Smooth muscle cell of the brain vasculature (primary cell): ENCODE measurements at places on chromosomes 12 and 14.

- peak; percentile 32 for DNase-seq
Observed at GRCh38 chr12:80412343-80412953, 31.6 kb upstream of the PTPRQ start.

- DNase-seq = no peak
Observed at GRCh38 chr14:78721756-78722480, 551.7 kb downstream of the NRXN3 start.

GRCh38 chr12:81340910-81341309 lies 263.0 kb downstream of the ACSS3 start:
- no peak for DNase-seq

DNA sequence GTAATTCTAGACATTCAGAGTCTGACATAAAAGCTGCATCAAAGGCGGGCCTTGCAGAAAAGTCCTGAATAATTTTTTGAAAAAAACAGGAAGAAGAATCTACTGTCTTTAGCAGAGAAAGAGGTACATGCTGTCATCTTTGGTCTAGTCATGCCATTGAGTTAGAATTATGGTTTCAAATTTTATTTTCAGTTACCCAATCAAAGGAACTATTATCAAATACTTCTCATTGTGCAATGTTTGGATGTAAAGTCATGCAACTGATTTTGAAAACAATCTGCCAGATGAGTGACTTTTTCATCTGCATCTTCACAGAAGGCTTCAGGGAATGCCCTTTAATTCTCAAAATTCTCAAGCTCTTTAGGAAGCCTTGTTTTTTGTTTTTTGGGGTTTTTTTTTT lies 803.5 kb downstream of the FLRT2 start:
- DNase-seq = no peak

GRCh38 chr12:58895053-58895452 lies 25.3 kb downstream of the LRIG3 start:
- no peak for DNase-seq

- no peak for DNase-seq
Observed at GRCh38 chr12:39915249-39915648, 190.6 kb downstream of the SLC2A13 start.

DNA sequence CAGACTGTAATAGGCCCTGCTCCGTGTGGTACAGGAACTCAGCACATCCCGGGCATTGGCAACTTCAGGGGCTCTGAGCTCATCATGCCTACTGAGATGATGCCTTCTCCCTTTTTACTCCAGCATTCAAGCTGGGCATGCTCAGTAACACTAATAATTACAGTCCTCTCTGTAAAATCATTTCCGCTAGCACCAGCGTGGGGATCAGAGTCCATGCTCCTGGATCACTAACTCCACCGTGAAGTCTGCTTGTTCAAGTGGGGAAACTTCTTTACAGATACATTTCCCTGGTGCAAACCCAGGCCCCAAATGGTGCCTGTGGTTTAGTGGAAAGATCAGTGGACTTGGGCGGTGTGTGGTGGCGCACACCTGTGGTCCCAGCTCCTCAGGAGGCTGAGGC lies 16.7 kb downstream of the CLSTN3 start:
- DNase-seq = no peak

DNA sequence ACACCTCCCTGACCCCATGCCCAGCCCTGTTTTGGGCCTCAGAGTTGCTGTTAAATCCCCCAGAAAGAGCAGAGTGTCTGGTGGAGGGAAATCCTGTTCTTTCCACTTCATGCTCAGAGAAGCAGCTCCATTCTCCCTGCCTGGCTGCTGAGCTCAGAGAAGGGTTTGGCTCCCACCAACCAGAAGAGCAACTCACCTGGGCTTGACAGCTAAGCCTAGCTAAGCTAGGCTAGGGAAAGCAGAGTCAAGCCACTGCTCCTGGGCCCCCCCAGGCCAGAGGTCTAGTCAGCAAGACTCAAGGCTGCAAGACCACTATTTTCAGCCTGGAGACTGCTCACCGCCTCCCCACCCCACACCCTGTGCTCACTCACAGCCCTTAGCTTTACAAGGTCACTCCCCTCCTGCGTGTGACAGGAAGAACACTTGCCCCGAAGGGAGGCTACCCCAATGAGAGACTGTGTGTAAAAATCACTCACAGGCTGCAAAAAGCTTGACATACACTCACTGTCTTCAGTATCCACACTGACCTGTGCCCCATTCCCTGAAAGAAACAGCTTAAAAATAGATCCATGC lies 13.5 kb downstream of the GSC start:
- DNase-seq = no peak

- DNase-seq = no peak
Observed at GRCh38 chr14:89418976-89419375, 1.9 kb upstream of the FOXN3 start.

DNA sequence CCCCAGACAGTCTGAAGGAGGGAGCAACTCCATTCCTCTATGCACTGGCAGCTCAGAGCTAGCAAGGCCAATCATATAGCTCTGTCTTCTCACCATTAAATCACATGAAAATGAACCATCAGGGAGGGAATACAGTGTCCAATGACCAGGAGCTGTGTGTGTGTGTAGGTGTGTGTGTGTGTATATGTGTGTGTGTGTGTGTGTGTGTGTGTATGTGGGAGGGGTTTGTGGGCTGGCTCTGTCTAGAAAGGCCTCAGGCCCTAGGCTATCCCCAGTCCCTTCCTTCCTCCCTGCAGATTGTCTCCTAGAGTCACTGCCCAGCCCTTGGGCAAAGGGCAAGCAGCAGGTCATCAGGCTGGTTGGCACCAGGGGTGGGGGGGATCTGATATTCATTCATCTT lies 5.7 kb upstream of the SUSD6 start:
- DNase-seq = no peak

DNA sequence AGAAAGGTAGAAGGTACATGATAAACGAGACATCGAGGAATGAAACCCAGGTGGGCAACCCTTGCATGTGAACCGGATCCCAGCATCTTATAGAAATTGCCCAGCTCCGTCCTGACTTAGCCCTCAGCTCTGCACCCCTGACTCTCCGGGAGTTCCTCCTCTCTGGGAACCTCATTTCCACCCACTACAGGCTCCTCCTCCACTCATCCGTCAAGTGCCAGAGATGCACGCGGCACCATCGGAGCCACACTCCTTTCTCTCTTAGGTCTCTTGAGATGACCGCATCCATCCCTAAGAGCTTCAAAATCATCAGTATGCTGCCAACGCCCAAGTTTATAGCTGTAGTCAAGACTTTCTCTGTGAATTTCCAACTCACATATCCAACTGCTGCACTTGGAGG lies 84.7 kb downstream of the TTC7B start:
- DNase-seq = no peak

GRCh38 chr12:32365473-32366064 lies 33.8 kb upstream of the FGD4 start:
- DNase-seq = peak; percentile 45

GRCh38 chr14:74599321-74599761 lies 12.7 kb downstream of the LTBP2 start:
- no peak for DNase-seq

- DNase-seq = no peak
Observed at GRCh38 chr12:124399622-124400021, 104.7 kb downstream of the RFLNA start.

DNA sequence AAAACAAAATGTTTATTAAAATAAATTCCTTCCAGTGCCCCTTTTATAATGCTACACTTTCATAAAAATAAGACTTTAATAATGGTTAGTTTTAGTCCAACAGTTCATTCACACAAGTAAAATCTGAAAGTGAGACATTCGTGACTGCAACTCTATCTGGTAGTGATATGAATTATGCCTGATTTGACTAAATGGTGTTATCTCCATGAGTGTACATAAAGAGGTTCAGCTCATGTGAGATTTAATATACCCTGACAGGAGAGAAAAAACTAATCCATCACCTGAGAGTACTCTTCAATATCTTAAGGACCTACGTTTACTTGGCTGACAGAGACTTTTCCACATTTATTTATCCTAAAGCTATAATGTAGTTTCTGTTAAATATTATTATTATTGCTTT lies 34.0 kb downstream of the ERO1A start:
- no peak for DNase-seq

- DNase-seq = no peak
Observed at GRCh38 chr14:96501217-96501739, 904 bp upstream of the PAPOLA start.

GRCh38 chr12:70698345-70698744 lies 61.1 kb upstream of the PTPRB start:
- no peak for DNase-seq

DNA sequence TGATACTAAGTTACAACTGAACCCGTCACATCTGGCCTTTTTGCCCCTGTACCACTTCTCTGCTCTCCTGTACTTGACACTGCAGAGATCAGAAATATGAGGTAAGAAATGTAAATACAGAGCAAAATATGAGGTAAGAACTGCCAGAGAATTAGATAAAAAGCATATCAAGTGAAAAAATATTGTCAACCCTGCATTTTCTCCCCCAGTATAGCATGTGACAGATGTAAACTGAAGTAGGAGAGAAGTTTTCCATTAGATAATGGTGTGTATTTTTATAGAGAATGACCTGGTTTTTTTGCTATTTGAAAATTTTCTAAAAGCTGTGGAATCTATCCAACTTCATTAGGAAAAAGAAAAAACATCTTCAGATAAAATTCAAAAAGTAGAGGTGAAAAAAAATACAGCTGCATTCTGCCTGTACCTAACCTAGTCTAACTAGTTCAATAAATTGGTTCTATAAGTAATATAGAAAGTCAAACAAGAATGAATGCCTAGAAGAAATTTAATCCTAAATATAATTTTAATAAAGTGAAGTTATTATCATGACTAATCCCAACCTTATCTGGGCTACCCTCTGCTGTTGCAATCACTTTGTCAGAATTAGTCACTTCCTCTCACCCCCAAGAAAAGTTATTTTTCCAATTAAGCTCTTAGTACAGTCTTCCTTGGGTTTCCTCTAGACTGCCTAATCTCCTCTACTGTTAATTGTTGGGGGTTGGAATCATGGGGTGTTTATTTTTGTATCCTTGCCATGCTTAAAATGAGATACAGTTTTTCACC lies 210.0 kb downstream of the RASSF9 start:
- DNase-seq = no peak

DNA sequence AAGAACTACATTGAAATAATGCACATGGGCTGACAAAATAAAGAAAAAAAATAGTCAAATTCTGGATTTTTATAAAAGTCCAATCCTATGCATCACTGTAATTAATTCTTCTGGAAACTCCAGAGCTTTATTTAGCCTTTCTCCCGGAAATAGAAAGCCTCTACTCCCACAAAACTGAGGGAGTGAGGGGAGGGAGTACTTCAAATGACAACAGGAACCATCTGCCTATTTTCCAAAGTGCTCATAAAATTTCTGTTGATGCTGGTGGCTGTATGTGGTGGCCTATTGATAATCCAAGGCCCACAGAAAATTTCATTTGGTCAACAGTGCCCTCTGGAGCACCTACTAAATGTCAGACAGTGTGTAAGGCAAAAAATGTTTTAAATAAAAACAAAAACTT lies 64.6 kb downstream of the KIF21A start:
- no peak for DNase-seq

DNA sequence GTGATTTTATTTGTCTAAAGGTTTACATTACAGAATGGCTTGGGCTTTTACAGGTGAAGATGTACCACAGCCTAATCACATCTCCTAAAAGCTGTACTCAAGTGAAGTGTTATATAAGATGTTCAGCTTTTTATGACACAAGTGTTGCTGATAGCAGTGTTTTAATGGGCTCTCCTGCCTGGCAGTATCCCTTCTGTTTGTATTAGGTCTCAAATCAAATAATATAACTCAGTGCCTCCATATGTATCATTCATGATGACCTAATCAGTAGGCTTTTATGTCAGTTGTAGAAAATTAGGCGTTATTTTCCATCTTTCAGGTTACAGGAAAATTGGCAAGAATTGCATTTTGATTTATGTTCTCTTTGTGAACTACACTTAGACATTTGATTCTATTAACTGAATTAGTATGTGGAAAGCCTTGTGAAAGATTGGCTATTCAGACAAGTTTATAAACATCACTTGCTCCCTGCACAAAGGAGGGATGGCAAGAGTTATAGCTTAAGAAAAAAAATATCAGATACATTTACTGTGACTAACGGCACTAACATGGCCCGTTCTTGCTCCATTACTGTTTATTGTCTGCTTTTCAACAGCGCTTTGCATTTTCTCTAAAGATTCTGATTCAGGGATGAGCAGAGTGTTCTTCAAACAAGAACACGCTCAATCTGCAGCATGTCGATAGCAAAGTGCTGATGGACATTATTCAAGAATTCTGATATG lies 143.7 kb upstream of the DIO2 start:
- no peak for DNase-seq

DNA sequence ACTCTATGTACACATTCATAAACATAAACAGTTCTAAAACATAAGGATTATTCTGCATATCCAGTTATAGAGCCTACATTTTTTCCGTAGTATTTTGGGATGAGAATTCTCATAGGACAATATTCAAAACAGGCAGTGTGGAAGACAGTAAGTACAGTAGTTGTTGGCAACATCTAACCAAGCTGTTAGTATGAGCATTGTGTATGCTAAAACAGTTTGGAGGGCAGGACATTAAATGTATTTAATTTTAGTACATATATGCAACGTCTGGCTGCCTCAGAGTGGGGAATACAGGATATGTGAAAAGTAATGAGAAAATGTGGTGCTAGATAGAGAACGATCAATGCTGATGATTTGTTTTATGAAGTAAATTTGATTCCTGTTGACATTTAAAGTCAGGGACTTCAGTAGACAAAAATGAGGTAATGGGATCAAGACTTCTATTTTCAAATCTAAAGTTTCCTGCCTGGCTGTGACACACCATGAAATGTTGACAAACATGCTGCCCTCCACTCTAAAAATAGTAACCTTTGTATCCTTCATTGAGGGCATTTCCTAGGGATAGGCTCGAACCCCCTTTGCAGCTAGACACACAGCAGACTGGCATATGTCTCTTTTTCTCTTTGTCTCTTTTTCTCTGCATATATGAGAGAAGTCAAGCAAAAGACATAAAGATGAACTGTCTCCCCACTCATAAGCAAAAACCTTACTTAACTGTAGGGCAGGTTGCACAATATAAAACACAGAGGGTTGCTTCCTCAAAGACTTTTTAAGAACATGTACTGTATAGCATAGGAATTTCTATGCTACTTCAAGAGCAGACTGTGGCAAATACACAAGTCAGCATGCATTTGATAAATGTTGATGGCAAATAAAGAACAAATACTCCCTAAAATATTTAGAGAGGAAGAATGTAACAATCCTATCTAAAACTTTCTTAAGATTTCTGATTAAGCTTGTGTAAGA lies 75.5 kb upstream of the GTF2A1 start:
- DNase-seq = no peak

GRCh38 chr14:75254381-75254822 lies 24.2 kb upstream of the FOS start:
- no peak for DNase-seq

DNA sequence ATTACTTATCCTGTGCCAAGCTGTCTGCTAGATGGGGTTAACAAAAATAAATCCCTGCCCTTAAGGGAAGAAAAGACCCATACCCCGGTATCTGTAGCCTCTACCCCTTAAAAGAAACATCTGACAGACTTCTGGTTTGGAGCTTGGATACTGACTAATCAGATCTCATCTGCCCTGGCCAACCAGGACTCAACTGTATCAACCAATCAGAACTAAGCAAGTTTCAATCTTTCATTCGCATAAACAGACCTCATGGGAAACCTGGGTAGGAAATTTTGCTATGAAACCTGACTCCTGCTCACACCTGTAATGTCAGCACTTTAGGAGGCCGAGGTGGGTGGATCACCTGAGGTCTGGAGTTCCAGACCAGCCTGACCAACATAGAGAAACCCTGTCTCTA lies 26.4 kb upstream of the PRMT8 start:
- no peak for DNase-seq

GRCh38 chr12:2358986-2359658 lies 306.3 kb downstream of the CACNA1C start:
- DNase-seq = no peak
